ENCODE measurements at places on chromosomes 5 and 9.

GRCh38 chr5:116546033-116546742, 28.4 kb downstream of the SEMA6A start:
- DNase-seq: no peak

DNA sequence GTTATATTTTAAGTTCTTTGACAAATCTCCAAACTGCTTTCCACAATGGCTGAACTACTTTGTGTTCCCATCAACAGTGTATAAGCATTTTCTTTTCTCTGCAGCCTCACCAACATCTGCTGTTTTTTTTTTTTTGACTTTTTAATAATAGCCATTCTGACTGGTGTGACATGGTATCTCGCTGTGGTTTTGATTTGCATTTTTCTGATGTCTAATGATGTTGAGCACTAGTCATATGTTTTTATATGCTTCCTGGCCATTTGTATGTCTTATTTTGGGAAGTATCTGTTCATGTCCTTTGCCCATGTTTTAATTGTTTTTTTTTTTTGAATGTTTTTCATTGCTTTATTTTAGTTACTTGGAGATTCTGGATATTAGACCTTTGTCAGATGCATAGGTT, 196.6 kb downstream of the PLK2 start:
- no peak for DNase-seq

GRCh38 chr9:104374711-104375110, 129.4 kb upstream of the OR13F1 start:
- DNase-seq: no peak

- DNase-seq: no peak
These were observed 348.1 kb downstream of the ARL15 start for GRCh38 chr5:53962306-53962705.

- no peak for DNase-seq
These were observed 8.9 kb upstream of the ELOVL7 start for GRCh38 chr5:60852940-60853339.

- DNase-seq: no peak
These were observed 226.7 kb downstream of the SYK start for GRCh38 chr9:91028166-91028827.

GRCh38 chr5:140355546-140355945, 4.4 kb upstream of the SLC4A9 start:
- no peak for DNase-seq

DNA sequence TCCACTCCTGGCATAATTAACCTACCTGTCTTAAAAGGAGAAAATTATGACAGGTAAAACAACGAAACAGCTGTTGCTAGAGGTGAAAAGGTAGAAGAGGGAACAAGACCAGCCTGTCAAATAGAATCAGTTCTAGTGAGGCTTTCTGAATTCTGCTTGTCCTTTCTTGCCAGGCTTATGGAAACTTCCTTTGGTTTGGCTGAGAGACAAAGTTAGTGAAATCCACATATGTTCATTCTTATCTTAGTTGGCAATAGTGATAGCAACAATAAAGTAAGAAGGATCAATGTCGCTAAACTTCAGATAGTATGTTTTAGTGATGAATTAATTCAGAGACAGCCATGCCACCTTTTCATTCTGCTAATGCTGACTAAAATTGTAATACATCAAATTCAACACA, 34.4 kb downstream of the HAPLN1 start:
- DNase-seq: no peak

DNA sequence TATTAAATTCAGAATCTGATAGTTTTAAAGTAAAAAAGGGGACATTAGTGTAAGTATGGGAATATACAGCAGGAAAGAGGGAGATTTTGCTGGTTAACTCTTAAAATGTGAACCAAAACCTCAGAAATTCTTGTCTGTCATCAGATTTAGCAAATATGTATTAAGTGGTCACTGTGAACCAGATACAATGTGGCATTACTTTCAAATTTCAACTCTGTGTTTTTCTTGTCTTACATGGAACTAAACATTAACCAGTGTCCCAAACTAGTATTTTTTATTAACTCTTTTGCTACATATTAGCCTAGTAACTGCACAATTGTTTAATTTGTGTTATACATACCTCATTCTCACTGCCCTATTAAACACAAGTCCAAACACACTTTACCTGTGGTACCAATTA, 259.9 kb upstream of the RASA1 start:
- DNase-seq: no peak

GRCh38 chr5:154577416-154577815, 99.4 kb upstream of the HAND1 start:
- no peak for DNase-seq

DNA sequence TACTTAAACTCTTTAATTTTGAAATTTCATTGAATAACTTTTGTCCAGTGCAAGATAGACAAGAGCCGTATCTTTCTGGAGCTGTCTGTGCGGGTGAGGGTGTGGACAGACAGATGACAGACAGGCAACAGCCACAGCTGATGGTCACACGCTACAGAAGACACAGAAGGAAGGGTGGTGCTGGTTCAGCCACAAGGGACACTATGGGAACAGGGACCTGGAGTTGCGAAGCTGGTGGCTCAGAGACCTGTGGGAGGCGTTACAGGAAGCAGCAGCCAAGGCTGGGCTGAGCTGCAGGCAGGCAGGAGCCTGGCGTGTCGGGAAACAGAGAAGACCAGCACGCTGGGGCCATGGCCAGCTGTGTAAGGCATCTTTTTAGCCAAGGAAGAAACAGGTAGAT, 104.4 kb downstream of the WNK2 start:
- DNase-seq: no peak

- no peak for DNase-seq
These were observed 156.4 kb upstream of the ADRA1B start for GRCh38 chr5:159759791-159760290.

DNA sequence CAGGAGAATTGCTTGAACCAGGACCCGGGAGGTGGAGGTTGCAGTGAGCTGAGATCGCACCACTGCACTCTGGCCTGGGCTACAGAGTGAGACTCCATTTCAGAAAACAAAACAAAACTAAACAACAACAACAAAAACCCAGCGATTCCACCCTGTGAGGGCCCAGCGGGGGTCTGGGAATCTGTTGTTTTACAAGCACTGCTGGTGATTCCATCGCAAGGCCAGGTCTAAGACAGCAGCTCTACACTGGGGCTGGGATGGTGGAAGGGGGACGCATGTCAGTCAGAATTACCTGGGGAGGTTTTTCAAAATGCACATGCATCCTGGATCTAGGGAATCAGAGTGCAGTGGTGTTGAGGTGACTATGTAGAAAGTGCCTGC, 90.9 kb downstream of the ANKRD55 start:
- no peak for DNase-seq

DNA sequence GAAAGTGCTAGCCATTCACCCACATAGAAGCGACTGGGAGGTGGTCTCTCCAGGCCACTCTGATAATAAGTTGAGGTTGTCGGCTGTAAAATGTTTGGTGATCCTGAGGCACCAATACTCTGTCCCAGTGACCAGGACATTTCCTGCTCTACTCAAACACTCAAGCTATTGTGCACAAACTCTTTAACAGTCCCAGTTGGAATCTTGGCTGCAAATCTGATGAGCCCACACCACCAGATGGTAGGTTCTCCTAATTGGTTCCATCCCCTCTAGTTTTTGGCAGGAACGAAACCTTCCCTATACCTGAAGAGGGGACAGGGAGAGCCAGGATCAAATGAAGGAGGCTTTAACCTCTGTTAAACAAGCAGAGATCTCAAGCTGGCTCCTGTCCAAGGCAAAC, 14.3 kb downstream of the GRIA1 start:
- no peak for DNase-seq

- no peak for DNase-seq
These were observed 253.1 kb downstream of the PDE4D start for GRCh38 chr5:59640411-59640810.

DNA sequence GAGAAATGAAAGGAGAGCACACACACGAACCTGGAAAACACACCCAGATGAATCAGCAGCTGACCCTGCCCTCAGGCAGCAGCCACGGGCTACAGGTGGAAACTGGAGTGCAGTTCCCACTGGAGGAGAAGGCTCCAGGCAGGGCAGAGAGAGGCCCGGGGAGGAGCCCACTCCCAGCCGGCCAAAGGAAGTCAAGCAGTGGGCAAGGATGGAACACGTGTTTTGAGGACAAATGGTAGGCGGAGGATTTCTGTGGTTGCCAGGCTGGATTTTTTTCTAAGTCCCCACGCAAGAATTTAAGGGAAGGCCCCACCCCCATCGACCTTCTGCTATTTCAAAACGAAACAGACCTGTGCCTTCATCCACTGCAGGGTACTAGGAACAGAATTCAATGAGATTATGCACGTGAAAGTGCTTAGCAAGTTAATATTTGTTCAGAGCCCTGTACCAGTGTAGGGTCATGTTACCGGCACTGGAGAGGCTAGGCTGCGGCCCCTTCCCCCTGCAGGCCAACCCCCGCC, 6.8 kb downstream of the EPB41L4B start:
- DNase-seq: no peak

DNA sequence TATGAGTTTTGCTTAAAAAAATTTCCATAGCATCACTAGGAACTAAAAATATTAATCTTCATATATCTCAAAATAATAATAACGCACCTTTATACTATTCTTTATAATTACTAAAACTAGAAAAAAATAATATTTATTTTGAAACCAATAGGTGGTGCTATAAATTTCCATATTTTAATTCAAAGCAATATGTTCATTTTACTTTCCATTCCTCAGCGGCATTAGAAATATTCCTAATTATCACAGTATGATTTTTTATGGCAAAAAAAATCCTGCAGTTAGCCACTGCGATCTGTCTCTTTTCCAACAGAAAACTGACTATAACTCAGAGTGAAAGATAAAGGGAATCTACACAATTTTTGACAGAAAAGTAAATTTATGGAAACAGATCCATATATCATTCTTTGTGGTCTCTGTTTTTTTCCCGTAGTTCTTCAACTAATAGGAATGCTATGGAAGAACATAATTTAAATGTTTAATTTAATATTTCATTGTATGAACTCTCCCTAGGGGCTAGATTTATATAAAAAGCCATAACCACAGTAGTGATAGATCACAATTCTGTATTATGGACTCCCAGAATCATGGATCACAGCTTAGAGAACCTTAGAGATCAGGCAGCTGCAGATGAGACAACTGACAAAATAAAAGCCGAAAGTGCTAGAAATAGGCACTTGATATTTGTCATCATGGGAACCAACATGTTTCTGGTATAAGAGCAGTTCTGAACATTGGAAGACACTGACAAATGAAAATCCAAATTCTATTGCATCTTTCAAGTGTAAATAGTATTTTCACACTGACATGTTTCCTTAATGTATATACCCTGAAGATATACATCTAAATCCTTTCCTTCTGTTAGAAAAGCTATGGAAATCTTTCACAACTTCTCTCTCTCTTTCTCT, 167.7 kb upstream of the MPDZ start:
- DNase-seq: no peak

Measured in activated naive CD8-positive, alpha-beta T cell treated with anti-CD3 and anti-CD28 coated beads, Interleukin-2, amount 50 U/mL, for 16 hours (primary cell).